T-cell (primary cell): ENCODE measurements at places on chromosomes 5 and 9.

DNA sequence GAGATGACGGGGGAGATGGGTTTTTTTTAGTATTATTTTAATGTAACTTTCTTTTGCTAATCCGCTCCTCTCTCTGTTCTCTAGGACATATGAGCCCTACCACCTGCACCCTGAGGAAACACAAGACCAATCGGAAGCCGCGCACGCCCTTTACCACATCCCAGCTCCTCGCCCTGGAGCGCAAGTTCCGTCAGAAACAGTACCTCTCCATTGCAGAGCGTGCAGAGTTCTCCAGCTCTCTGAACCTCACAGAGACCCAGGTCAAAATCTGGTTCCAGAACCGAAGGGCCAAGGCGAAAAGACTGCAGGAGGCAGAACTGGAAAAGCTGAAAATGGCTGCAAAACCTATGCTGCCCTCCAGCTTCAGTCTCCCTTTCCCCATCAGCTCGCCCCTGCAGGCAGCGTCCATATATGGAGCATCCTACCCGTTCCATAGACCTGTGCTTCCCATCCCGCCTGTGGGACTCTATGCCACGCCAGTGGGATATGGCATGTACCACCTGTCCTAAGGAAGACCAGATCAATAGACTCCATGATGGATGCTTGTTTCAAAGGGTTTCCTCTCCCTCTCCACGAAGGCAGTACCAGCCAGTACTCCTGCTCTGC, 4.8 kb downstream of the MSX2 start:
- peaks cover 62% of the 10 kb centered on the region for H3K27me3 ChIP-seq
- H3K36me3 ChIP-seq = no peaks in the 10 kb centered on the region
- H3K27ac ChIP-seq = no peak overlapping the region
- peaks cover under 1% of the 10 kb centered on the region for H3K4me1 ChIP-seq

DNA sequence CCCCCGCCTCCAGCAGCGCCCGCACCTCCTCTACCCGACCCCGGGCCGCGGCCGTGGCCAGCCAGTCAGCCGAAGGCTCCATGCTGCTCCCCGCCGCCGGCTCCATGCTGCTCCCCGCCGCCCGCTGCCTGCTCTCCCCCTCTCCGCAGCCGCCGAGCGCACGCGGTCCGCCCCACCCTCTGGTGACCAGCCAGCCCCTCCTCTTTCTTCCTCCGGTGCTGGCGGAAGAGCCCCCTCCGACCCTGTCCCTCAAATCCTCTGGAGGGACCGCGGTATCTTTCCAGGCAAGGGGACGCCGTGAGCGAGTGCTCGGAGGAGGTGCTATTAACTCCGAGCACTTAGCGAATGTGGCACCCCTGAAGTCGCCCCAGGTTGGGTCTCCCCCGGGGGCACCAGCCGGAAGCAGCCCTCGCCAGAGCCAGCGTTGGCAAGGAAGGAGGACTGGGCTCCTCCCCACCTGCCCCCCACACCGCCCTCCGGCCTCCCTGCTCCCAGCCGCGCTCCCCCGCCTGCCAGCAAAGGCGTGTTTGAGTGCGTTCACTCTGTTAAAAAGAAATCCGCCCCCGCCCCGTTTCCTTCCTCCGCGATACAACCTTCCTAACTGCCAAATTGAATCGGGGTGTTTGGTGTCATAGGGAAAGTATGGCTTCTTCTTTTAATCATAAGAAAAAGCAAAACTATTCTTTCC, 19.3 kb downstream of the CDKN2A start:
- peak; percentile 26 for DNase-seq
- H3K36me3 ChIP-seq = no peaks in the 10 kb centered on the region
- H3K27ac ChIP-seq = no peak overlapping the region
- H3K4me3 ChIP-seq = peak overlapping the region; percentile 43
- H3K27me3 ChIP-seq = peaks cover 53% of the 10 kb centered on the region

DNA sequence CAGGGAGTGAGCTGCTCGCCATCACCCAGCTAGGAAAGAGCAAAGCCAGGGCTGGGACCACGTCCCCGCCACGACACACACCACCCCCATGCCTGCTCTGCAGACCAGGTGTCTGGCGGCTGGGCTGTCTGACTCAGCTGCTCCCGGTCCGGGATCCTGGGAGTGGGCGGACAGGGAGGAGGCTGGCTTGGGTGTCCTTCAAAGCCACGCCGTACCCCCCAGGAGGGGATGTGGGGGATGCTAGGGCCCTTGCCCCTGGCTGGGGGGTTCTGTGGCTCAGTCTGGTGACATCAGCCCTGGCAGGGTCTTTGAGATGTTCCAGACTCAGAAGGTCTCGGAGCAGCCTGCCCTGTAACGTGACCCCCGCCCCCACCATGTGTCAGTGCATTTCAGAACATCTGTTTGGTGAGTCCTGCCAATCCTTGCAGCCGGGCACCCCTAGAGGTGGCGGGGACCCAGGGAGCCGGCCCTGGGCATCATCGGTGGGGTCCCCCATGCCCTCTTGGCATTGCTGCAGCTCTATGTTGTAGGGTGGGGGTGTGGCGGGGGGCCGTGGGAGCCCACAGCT, 62.3 kb downstream of the HMCN2 start:
- no peaks in the 10 kb centered on the region for H3K36me3 ChIP-seq
- no peaks in the 10 kb centered on the region for H3K27me3 ChIP-seq
- no peak overlapping the region for H3K27ac ChIP-seq
- DNase-seq = no peak

DNA sequence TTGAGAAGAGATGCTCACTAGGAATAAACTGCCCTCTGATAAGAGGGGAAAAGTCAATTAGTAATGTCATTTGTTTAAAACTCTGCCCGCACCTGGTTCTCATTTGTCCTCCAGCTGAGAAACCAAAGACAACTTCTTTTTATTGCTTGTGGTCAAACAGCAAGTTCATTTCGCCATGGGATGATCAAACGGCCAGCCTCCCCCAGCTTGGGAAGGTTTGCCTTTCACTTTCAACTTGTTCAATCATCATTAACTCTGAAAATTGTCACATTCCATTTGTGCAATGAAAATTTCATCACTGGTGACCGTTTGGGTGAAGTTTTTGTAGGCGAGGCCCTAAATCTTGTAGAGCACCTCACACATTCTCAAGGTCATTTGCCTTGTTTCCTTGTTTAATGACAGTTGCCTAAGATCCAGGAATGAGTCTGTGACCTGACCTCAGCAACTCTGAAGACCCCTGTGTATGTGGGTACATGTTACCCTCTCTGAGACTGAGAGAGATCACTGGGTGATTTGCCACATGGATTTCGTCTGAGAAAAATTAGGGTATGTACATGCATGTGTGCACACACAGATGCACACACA, 117.7 kb downstream of the MARCHF3 start:
- H3K27ac ChIP-seq = no peak overlapping the region
- H3K4me1 ChIP-seq = no peaks in the 10 kb centered on the region

DNA sequence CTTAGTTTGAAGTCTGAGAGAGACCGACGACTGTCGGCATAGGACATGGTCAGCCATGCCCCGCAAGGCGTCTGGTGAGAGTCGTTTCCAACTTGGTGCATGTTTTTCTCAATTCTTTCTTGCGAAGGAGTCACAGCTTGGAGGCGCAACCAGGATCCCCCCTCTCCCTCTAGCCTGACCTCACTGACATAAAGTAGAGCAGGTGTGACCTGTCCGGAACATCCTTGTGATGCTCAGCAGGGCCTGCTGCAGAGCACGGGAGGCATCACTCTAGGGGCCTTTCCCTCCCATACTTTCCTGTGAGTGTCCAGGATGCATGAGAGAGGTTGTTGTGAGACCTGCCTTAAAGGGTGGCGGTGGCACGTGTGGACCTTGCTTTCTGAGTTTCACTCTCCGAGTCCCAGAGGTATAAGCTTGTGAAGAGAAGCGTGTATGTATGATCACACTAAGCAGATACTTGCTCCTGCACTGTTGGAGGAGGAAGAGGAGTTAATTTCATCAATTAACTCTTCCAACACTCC, 5.0 kb downstream of the TENT4A start:
- no peak overlapping the region for H3K4me3 ChIP-seq
- H3K4me1 ChIP-seq = peaks cover 19% of the 10 kb centered on the region
- no peak overlapping the region for H3K27ac ChIP-seq

GRCh38 chr5:150148117-150148927, 7.3 kb downstream of the PDGFRB start:
- H3K27me3 ChIP-seq = peaks cover 10% of the 10 kb centered on the region
- H3K4me3 ChIP-seq = no peak overlapping the region
- DNase-seq = no peak
- H3K4me1 ChIP-seq = peaks cover 7% of the 10 kb centered on the region
- no peaks in the 10 kb centered on the region for H3K36me3 ChIP-seq
